ENCODE measurements at places on chromosomes 16 and 17. TPM values are rescaled to one million over a fixed set of nuclear protein-coding genes. Genes with fewer than 3 reads are reported as not detected.
A peak's percentile ranks its signal among the peaks of the same experiment; 100 is the strongest.

- DNase-seq: no peak
These were observed 60.7 kb downstream of the MED13 start for GRCh38 chr17:62004388-62004787.

DNA sequence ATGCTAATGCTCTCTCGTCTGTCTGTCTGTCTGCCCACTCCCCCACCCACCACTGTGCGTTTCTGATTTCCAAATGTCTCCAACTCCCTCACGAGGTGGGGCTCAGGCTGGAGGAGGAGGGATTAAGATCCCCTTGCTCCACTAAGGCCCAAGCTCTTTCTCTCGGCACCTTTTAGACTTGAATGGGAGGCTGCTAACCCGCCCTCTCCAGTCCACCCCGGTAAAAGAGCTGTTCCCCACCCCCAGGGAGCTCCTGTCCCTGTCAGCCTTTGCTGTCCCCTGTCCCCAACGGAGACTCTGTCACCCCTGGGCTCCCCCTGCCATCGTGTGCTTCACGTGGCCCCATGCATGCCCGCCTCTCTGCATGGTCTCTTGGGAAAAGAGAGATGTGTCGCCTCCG lies 68.5 kb upstream of the PLCG2 start:
- DNase-seq: no peak

- no peak for DNase-seq
These were observed 69.9 kb downstream of the RPTOR start for GRCh38 chr17:80614332-80615047.

GRCh38 chr16:69188716-69189115 lies 1.8 kb downstream of the SNTB2 start:
- DNase-seq: peak; percentile 58

Gene NEK8
- total RNA-seq: 2.2 TPM

Gene CCL2
- total RNA-seq: not detected

Gene VPS25
- total RNA-seq: 67.5 TPM

Gene SSTR5
- total RNA-seq: 0.64 TPM

Gene KRTAP2-2
- total RNA-seq: not detected

Gene LGALS9B
- not detected for total RNA-seq

Gene TEX14
- not detected for total RNA-seq

Gene SP6
- total RNA-seq: not detected
